ENCODE measurements at places on chromosomes 12 and 14. TPM values are rescaled to one million over a fixed set of nuclear protein-coding genes. Genes with fewer than 3 reads are reported as not detected.

The CTDSP2 gene
- 144 TPM for total RNA-seq

The CLEC2B gene
- total RNA-seq: 53.7 TPM

The PLCZ1 gene
- total RNA-seq: not detected

The GPR33 gene
- total RNA-seq: not detected

The VIPAS39 gene
- total RNA-seq: 20.7 TPM

The HOXC9 gene
- not detected for total RNA-seq

GRCh38 chr14:101500061-101500460 is 61.2 kb upstream of the DIO3 start:
- no peaks in the 10 kb centered on the region for H3K36me3 ChIP-seq
- no peak overlapping the region for H3K27ac ChIP-seq
- no peaks in the 10 kb centered on the region for H3K27me3 ChIP-seq
- no peak for DNase-seq
- no peaks in the 10 kb centered on the region for H3K4me1 ChIP-seq
- no peak overlapping the region for H3K4me3 ChIP-seq

DNA sequence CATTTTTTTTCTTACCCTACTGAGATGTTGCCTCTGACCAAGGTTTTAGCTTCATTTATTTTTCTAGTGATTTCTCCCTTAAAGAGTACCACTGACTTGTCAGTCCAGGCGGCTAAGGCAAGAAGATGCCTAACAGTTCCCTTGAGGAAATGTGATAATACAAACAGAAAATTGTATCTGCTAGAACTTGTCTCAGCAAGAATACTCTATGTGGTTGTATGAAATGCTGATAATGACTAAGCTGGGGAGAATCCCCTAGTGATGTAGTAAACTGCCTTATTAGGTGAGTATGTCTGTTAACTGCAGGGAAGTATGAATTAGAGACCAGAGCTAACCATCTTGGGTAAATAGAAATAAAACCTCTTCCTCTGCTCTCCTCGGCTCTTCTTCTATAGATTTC is 6.7 kb downstream of the C12orf54 start:
- H3K4me1 ChIP-seq: no peaks in the 10 kb centered on the region
- DNase-seq: no peak
- no peaks in the 10 kb centered on the region for H3K36me3 ChIP-seq
- H3K27ac ChIP-seq: no peak overlapping the region
- H3K27me3 ChIP-seq: peaks cover 4% of the 10 kb centered on the region

GRCh38 chr14:26289891-26290486 is 307.8 kb downstream of the NOVA1 start:
- no peaks in the 10 kb centered on the region for H3K36me3 ChIP-seq
- no peak for DNase-seq
- no peak overlapping the region for H3K4me3 ChIP-seq

GRCh38 chr14:57080691-57081090 is 188.0 kb downstream of the EXOC5 start:
- no peak overlapping the region for H3K27ac ChIP-seq
- no peak overlapping the region for H3K4me3 ChIP-seq
- DNase-seq: no peak
- no peaks in the 10 kb centered on the region for H3K36me3 ChIP-seq
- no peaks in the 10 kb centered on the region for H3K4me1 ChIP-seq

DNA sequence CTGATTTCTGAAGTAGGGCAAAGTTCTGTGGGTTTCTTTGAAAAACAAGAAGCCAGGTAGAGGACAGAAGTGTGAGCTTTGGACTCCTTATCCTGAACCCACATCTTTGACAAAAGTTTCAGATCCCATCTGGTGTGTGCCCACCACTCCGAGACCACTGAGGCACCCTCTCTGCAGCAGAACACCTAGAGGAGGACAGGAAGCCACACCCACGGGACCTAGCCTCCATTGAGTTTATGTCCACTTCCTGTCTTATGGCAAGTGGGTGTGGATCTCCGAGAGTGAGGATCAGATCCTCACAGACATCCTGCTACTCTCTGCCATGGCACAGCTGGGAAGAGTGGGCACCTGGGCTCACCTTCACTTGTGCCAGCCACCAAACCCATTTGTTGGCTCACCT is 16.8 kb upstream of the OR6S1 start:
- peaks cover 41% of the 10 kb centered on the region for H3K27me3 ChIP-seq
- H3K4me1 ChIP-seq: peaks cover 38% of the 10 kb centered on the region
- DNase-seq: no peak
- no peak overlapping the region for H3K27ac ChIP-seq
- no peak overlapping the region for H3K4me3 ChIP-seq

DNA sequence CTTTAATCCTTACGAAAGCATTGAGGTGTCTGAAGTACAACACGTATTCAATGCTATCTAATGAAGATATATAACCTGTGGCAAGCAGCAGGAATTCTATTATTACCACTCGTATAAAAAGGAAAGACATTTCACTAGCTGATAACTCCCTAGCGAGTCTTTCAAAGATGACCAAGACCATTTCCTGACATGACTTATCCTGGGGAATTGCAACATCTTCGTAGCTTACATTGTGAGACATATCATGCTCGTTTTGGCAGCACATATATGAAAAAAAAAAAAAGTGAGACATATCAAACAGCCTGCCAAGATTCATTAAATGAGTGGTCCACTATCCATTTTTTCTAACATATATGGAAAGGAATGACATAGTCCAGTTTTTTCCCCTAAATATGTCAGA is 337.0 kb downstream of the FSCB start:
- no peaks in the 10 kb centered on the region for H3K36me3 ChIP-seq
- H3K27me3 ChIP-seq: no peaks in the 10 kb centered on the region
- no peaks in the 10 kb centered on the region for H3K4me1 ChIP-seq
- no peak overlapping the region for H3K4me3 ChIP-seq

DNA sequence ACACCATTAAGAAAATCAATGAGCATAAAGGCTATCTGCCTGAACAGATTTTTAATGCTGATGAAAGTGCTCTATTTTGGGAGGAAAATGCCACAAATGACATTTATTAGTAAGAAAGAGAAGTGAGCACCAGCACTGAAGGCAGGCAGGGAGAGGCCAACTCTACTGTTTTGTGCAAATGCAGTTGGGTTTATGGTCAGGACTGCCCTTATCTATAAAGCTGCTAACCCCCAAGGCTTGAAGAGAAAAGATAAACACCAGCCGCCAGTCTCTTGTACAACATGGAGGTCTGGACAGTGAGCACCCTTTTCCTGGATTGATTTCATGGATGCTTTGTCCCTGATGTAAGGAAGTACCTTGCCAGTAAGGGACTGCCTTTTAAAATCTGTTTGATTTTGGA is 246.8 kb upstream of the SFSWAP start:
- H3K27ac ChIP-seq: no peak overlapping the region
- no peak overlapping the region for H3K4me3 ChIP-seq
- no peaks in the 10 kb centered on the region for H3K36me3 ChIP-seq
- H3K4me1 ChIP-seq: no peaks in the 10 kb centered on the region
- DNase-seq: no peak

- no peak for DNase-seq
- no peak overlapping the region for H3K27ac ChIP-seq
- H3K27me3 ChIP-seq: peaks cover 9% of the 10 kb centered on the region
Observed at GRCh38 chr12:106125351-106126095, 13.2 kb downstream of the NUAK1 start.

DNA sequence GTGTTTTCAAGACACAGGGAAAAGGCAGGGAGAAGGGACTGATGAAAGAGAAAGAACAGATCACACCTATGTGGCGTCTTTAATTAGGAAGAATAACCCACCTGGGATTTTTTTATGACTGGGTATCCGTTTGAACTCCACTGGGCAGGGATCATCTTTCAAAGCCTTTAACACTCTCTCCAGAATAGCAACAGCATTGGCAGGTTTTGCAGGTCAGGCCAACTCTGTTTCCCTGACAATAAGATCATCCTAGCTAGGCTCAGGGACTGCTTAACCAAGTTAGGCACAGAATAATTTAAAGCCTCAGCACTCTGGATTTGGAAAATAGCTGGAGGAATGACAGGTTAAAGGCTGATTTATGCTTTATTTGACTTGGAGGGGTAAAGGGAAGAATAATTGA is 117.6 kb downstream of the SUDS3 start:
- no peak overlapping the region for H3K4me3 ChIP-seq
- H3K36me3 ChIP-seq: no peaks in the 10 kb centered on the region
- no peak for DNase-seq

DNA sequence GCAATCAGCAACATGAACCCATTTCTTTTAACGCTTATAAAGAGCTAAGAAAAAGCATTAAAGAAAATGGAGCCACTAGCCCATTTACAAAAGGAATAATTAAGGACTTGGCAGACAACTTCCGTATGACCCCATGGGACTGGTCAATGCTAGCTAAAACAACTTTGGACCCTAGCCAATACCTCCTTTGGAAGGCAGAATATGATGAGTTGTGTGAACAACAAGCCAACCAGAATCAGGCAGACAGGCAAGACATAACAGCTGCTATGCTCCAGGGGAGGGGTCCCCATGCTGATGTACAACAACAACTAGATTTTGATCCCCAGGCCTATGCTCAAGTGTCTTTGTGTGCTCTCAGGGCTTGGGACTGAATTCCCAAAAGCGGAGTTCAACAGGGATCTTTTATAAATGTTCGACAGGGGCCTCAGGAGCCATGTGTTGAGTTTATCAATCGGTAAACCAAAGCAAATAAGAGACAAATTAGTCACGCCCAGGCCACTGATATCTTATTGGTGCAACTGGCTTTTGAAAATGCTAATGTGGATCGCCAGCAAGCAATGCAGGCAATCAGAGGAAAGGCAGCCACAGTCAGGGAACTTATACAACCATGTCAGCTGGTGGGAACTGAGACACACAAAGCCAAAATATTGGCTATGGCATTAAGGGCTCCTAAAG is 254.4 kb upstream of the DIO2 start:
- no peaks in the 10 kb centered on the region for H3K4me1 ChIP-seq
- no peak overlapping the region for H3K4me3 ChIP-seq
- no peaks in the 10 kb centered on the region for H3K27me3 ChIP-seq
- no peaks in the 10 kb centered on the region for H3K36me3 ChIP-seq
- no peak for DNase-seq

DNA sequence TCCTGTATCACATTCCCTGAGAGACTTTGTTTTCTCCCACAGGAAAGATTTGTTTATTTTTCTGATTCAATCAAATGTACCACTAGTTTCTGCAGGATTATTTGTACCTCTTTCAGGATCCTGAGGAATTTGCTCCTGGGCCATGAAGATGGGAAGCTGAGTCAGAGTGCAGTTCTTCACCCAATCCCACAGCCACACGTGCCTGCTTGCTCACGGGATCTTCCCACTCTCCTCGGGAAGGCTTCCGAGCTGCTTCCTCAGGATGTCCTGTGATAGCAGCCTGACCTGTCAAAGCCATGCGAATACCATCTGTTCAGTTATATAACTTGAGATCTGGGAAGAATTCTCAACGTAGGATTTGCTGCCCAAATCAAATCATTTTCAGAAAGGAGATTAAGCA is 41.8 kb upstream of the HIF1A start:
- no peak overlapping the region for H3K4me3 ChIP-seq
- H3K36me3 ChIP-seq: peaks cover 15% of the 10 kb centered on the region
- peaks cover 11% of the 10 kb centered on the region for H3K27me3 ChIP-seq
- H3K4me1 ChIP-seq: peaks cover 46% of the 10 kb centered on the region
- no peak overlapping the region for H3K27ac ChIP-seq

GRCh38 chr14:39203659-39204606 is 28.9 kb downstream of the PNN start:
- H3K4me3 ChIP-seq: no peak overlapping the region
- peaks cover 25% of the 10 kb centered on the region for H3K36me3 ChIP-seq
- no peak overlapping the region for H3K27ac ChIP-seq
